ENCODE measurements at places on chromosomes 11 and 22.

GRCh38 chr11:8375460-8375859 lies 111.8 kb upstream of the LMO1 start:
- DNase-seq: no peak

GRCh38 chr11:108218912-108219783 lies 3.3 kb downstream of the NPAT start:
- DNase-seq: no peak

GRCh38 chr11:10673501-10674062 lies 20.0 kb downstream of the IRAG1 start:
- DNase-seq: no peak

DNA sequence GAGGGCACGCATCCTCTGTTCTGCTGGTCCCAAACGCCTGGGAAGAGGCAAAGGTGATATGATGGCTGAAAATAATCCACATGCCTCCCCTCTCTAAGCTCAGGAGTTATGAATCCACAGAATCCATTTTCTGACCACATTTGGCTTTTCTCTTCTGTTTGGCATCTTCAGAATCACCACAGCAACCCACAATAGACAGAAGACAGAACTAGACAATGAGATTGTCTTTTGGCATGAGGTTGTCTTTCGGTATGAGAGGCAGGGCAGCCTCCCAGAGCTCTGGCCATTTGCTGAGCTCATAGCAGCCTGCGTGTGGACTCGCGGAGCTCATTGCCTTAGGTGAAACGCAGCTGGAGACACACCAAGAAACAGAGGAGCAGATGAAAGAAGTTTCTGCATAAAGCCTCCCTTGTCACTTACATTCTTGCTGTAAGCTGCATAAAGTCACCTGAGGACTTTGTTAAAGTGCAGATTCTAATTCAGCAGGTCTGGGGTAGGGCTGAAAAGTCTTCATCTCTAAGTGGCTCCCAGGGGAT lies 868.0 kb downstream of the NTM start:
- no peak for DNase-seq

DNA sequence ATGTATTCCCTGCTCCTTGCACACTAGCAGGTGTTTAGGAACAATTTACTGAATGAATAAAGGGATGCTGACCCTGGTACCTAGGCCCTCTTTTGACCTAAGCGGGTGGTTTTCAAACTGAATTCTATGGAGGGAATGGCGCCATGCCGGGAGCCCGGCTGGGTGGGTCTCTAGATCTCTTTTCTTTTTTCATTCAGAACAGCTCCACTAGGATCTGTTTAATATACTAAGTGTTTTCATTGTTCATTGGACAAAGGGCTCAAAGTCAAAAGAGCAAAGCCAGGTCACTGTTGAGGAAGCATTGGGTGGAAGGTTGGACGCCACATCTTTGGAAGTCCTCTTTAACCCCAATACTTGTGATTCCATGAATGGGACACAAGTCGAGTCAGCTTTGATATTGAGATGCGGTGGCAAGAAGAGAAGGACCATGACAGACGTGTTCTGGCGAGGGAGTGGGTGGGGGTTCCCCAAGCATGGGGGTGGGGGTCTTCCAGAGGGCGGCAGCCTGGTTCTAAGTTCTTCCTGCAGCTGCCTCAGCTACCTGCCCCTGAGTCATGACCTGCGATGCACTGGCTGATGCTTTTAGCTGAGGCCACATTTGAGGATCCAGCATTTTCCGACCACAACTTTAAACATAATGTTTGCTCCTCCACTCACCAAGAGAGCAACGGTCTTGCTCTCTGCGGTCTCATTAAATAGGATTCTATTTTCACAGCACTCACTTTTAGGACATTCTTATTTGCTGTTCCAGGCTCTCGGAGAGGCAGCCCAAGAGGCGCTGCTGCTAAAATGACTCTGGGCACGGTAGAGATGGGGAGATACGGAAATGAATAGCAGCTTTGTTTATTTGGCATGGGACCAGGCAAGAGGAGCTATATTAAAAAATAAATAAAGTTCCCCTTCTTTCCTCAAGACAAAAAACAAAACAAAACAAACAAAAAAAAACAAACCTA lies 100.6 kb downstream of the FBXO7 start:
- DNase-seq: no peak

DNA sequence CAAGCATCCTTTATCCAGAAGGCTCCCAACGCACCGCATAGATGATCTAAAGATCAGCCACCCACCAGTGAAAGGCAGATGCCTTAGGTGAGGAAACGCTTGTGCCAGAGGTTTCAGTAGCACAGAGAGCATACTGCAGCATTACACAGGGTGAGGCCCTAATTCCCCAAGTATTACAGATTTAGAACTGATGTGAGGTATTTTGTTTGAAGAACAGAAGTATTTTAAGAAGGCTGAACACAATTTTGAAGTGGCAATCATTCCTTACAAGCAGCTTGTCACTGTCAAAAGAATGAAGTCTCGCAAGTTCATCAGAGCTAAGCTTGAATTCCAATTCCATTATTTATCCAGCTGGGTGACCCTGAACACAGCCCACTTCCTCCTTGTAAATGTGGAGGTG lies 70.0 kb upstream of the FAT3 start:
- no peak for DNase-seq

DNA sequence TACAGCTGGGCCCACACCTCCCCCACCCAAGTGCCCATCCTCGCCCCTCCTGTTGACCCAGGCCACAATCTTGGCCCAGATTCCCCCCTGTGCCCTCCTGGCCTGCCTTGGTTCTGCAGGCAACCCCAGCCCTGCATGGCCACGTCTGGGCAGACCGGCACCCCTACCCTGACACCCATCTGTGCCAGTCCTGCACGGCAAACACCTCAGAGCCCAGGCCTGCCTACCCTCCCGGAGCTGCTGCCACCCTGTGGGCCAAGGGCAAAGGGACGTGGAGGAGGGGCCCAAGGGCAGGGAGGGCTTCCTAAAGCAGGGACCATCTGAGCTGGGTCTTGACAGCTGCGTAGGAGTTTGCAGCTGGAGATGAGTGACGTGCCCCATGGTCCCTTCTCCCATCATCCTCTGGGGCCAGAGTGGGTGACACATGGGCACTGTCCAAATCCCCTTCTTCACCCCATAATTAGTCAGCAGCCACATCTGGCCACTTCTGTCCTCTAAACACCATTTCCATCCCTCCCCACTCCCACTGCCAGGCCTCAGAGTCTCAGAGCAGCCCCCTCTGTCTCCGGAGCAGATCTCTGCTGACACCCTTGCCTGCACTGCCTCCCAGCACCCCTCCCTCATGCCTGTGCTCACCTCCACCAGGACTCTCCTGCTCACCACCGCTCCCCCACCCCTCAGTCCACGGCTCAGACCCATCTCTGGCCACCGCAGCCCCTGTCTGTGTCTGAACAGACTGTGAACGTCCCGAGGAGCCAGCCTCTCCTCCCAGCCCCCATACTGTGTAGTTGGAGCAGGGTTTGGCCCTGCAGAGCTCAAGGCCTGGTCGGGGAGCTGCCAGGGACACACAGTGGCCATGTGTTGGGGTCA lies 35.6 kb upstream of the PPARA start:
- no peak for DNase-seq

DNA sequence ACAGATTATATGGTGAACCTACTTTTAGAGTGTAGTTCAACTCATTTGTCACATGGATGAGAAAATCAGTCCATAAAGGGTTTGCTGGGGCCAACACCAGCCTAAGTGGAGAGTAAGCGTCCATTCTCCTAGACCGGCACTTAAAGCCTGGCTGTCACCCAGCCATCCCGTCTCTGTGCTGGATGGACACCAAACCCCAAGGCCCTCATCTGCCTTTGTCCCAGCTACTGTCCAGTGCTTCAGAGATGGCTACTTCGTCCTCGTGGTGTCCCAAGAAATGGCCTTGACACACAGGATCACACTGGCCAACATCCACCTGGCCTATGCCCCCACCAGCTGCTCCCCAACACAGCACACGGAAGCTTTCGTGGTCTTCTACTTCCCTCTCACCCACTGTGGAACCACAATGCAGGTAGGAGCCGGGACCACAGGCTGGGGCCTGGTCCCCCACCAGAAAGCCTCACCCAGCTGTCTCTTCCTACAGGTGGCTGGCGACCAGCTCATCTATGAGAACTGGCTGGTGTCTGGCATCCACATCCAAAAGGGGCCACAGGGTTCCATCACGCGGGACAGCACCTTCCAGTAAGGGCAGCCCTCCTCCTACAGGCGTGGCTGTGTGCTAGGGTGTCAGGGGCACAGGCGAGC lies 3.5 kb downstream of the ZP1 start:
- no peak for DNase-seq

- no peak for DNase-seq
Measured at GRCh38 chr22:44702479-44703198, 635 bp downstream of the PRR5 start.

- no peak for DNase-seq
Measured at GRCh38 chr22:42231929-42232328, 38.5 kb downstream of the TCF20 start.

- DNase-seq: no peak
Measured at GRCh38 chr11:86138958-86139357, 70.1 kb upstream of the PICALM start.

GRCh38 chr11:111372538-111372937 lies 6.5 kb downstream of the POU2AF1 start:
- no peak for DNase-seq

- DNase-seq: no peak
Measured at GRCh38 chr11:102882389-102883024, 7.7 kb upstream of the MMP12 start.

DNA sequence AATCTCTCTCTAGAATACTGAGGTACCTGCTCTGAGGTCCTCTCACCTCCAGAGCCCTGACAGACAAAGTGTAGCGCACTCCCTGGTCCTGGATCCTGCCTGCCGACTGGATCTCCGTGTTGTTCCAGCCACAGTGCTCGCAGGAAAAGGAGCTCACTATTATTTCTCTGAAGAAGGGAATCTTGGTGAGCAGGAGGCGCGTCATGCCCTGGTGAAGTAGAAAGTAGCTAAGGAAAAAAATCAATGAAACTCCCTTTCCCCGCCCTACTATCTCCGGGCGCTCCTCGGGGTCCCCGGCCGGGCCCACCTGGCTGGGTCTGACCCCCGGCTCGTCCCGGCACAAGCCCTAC lies 412 bp downstream of the ZPR1 start:
- no peak for DNase-seq

DNA sequence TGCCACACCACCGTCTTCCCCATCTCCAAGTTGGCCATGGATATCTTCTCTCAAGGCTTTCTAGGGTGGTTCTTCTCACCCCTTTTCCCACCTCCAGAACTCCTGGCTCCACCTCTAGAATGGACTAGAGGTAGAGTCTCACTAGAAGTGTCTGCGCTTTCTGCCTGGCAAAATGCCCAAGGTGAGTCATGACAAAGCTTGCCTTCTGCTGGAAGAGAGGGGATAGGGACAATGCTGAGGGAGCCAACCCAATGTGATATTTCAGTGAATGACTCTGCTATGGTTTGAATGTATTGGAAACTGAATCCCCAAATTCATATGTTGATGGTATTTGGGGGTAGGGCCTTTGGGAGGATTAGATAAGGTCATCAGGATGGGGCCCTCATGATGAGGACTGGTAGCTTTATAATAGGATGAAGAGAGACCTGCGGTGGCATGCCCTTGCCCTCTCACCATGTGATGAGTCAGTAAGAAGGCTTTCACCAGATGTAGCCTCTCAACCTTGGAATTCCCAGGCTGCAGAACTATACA lies 4.1 kb upstream of the CD82 start:
- no peak for DNase-seq

DNA sequence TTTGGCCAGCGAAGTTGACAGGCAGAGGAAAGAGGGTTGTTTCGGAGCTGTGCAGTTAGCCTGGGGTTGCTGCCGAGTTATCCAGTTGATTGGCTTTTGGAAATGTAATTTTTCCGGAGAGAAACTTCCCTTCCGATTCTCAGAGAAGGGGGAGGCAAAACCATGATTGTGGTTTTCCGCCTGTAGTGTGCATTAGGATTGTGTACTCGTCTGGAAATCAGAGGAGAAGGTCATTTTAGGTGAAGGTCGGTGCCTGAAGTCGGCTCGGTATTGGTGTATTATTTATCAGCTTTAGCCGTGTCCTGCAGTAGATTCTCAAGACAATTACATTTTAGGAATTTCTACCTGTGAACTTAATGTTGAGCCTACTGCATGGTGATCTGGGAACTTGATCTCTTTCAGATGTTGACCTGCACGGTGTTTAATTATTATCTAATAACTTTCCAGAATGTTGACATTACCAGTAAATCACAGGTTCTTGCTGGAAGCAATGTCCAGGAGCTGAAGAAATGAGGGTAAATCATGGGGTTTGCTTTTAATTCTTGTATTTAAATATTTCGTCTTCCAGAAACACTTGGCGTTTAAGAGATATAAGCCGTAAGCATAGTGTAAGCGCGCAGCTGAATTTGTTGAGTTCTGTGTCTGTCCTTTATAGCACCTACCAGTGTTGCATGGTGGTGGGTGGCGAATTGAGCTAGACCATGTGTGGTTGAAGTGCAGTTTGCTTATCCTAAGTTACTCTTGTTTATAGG lies 1.3 kb downstream of the ARHGEF12 start:
- no peak for DNase-seq

DNA sequence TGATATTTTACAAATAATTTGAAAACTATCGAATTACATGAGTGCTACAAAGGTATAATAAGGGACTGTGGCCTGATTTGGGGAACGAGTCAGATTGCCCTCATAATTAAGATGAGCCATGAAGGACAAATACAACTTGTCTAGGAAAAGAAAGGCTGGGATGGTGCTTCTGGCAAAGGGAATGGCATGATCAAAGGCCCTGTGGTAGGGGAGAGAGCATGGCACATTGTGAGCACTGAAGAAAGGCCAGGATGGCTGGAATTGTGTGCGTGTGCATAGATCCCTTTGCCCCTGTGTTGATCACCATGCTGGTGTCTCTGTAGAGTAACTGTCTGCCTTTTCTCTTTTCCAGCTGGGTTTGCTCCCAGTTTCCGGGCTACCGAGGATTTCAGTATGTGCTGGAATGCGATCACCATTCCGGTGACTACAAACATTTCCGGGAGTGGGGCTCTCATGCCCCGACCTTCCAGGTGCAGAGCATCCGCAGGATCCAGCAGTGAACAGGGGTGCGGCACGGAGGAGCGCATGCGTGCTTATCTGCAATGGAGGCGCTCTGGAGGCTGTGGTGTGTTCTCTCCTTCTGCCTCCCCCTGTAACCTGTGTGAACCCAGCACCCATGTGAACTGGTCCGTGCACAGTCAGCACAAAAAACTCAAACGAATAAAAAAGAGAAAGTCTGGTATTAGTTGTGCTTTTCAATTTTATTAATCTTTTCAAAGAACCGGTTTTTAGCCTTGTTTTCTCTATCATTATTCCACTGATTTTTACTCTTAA lies 8.4 kb downstream of the CRYBA4 start:
- no peak for DNase-seq

GRCh38 chr11:3627291-3627690 lies 14.5 kb downstream of the ART5 start:
- DNase-seq: no peak

DNA sequence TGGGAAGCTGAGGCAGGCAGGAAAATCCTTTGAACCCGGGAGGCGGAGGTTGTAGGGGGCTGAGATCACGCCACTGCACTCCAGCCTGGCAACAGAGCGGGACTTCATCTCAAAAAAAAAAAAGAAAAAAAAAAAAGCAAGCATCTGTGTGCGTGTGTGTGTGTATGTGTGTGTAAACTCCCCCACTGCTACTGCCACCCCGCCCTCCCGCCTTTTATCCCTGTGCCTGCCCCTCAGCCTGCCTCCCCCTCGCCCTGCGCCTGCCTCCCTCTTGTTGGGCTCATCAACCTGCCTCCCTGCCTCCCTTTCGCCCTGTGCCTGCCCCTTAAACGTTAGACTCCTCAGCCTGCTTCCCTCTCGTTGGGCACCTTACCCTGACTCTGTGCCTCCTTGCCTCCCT lies 18.0 kb downstream of the TMEM258 start:
- no peak for DNase-seq

- no peak for DNase-seq
Measured at GRCh38 chr22:23020659-23021293, 49.5 kb upstream of the GNAZ start.

Measured in 8988T (cell line).